ENCODE measurements at places on chromosomes 4 and X.
A peak's percentile ranks its signal among the peaks of the same experiment; 100 is the strongest.

DNA sequence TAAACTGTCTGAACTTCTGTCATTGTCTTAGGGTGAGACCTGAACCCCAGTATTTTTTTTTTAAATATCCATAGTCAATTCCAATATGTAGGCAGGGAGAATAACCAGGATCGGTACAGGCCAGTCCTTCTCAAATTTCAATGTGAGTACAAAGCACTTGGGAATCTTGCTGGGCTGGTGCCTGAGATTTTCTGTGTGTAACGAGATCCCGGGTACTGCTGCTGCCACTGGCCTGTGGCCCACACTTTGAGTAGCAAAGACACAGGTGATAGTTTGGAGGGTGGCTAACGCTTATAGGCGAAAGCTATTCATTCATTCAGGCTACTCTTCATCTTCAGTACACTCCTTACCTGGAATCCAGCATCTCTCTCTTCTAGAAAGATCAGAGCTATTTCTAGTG, 923.6 kb upstream of the TENM3 start:
- no peaks in the 10 kb centered on the region for H3K27me3 ChIP-seq
- H3K4me1 ChIP-seq, result no peaks in the 10 kb centered on the region
- no peak for DNase-seq

DNA sequence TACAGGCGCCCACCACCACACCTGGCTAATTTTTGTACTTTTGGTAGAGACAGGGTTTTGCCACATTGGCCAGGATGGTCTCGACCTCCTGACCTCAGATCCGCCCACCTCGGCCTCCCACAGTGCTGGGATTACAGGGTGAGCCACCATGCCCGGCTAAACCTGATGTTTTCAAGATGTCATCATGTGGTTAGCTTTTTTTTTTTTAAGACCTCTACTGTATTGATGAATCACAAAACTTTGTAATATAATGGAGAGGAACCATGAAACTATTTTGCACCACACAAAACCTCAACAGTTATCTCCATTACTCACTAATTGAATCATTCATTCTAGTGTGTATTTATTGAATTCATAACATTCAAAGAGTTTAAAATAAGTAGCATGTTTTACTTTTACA, 94.7 kb upstream of the NEIL3 start:
- no peak overlapping the region for H3K4me3 ChIP-seq
- H3K27ac ChIP-seq, result no peak overlapping the region
- H3K4me1 ChIP-seq, result peaks cover 3% of the 10 kb centered on the region
- no peaks in the 10 kb centered on the region for H3K27me3 ChIP-seq

DNA sequence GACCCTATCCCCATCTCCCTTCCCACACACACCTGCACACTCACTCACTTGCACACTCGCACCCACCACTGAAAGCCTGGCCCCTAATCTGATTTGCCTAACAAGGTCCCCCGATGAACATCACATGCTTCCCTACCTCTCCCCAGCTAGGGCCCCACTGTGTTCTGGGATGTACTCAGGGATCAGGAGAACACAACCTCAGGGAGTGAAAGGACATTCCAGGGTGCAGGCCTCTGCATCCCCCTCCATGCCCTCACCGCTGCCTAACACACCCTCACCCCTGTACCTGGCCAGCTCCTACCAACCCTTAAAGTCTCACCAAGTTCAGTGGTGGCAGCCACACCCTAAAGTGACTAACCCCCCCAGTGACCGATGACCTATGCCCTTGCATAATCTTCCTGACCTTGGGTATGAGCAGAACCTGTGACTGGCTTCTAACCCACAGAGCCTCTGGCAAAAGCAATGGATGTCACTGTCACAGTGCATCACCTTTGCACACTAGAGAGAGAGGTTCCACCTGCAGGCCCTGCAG, 2.4 kb upstream of the AFAP1 start:
- H3K4me1 ChIP-seq, result peaks cover 21% of the 10 kb centered on the region
- no peaks in the 10 kb centered on the region for H3K36me3 ChIP-seq
- H3K27me3 ChIP-seq, result no peaks in the 10 kb centered on the region
- DNase-seq, result no peak
- H3K4me3 ChIP-seq, result no peak overlapping the region

DNA sequence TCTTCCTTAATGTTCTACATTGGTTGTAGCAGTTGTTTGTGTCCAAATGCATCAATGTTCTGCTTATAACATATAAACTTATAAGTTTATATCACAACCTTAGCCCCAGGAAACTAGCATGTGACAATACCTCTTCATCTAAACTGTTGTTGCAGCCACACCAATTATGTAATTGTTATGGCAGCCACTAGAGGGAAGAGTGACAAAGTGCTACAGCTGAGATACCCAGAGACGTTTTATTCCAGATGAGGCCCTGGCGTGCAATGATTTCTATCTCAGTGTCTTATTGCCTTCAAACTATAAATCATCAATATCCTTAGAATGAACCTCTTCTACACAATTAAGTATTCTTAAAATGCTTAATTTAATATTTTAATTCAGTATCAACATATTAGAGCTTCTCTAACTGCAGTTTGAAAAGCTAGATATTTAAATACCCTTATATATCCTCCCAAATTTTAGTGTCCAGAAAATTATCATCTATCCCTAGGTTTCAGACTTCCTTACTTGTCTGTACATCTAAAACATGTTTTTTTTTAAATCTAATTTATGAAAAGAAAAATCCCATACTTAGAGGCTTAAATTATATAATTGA, 171.6 kb downstream of the PCDH10 start:
- no peak overlapping the region for H3K27ac ChIP-seq
- H3K4me1 ChIP-seq, result no peaks in the 10 kb centered on the region
- H3K36me3 ChIP-seq, result no peaks in the 10 kb centered on the region
- DNase-seq, result peak; percentile 50

DNA sequence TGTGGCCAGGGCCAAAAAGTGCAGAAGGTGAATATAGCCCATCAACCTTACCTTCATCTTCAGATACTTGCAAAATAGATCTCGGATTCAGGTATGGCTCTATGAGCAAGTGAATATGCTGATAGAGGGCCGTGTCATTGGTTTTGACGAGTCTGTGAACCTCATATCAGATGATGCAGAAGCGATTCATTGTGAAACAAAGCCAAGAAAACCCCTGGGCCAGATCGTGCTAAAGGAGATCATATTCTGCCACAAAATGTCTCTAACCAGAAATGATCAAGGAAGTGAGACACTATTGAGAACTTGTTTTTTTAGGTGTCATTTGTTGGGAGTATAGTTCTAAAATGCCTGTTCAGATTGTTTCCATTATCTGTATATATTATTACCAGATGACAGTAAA, 48.3 kb downstream of the PDK3 start:
- no peak overlapping the region for H3K27ac ChIP-seq
- no peak overlapping the region for H3K4me3 ChIP-seq
- H3K27me3 ChIP-seq, result peaks cover 3% of the 10 kb centered on the region
- H3K4me1 ChIP-seq, result no peaks in the 10 kb centered on the region
- no peaks in the 10 kb centered on the region for H3K36me3 ChIP-seq

DNA sequence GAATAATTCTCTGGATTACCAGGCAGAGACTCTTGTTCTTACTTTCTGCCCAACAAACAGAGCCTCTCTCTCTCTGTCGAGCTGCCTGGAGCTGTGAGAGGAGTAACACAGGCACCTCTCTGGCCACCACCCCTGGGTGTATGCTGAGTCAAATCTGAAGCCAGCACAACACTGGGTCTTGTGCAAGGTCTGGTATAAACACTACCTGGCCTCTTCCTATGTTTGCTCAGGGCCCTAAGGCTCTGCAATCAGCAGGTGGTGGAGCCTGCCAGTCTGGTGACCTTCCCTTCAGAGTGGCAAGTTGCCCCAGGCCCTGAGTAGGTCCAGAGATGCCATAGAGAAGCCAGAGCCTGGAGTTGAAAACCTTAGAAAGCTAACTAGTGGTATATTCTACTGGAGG, 139.9 kb downstream of the CPXCR1 start:
- DNase-seq, result no peak
- no peaks in the 10 kb centered on the region for H3K36me3 ChIP-seq
- no peak overlapping the region for H3K4me3 ChIP-seq
- no peaks in the 10 kb centered on the region for H3K27me3 ChIP-seq
- H3K4me1 ChIP-seq, result peaks cover 2% of the 10 kb centered on the region
- H3K27ac ChIP-seq, result no peak overlapping the region

- no peaks in the 10 kb centered on the region for H3K4me1 ChIP-seq
- no peak overlapping the region for H3K4me3 ChIP-seq
- DNase-seq, result peak; percentile 11
These were observed 31.9 kb downstream of the RHOH start for GRCh38 chr4:40228497-40229365.

- peak overlapping the region; percentile 84 for H3K27ac ChIP-seq
- H3K27me3 ChIP-seq, result no peaks in the 10 kb centered on the region
- no peak overlapping the region for H3K4me3 ChIP-seq
- DNase-seq, result peak; percentile 98
These were observed 35.9 kb upstream of the CXCL8 start for GRCh38 chr4:73704314-73705055.

- H3K36me3 ChIP-seq, result no peaks in the 10 kb centered on the region
- no peak overlapping the region for H3K27ac ChIP-seq
- no peak for DNase-seq
- H3K4me1 ChIP-seq, result no peaks in the 10 kb centered on the region
- peak overlapping the region; percentile 42 for H3K4me3 ChIP-seq
These were observed 30.7 kb upstream of the WDR17 start for GRCh38 chr4:176034936-176035335.

GRCh38 chr4:94350095-94350494, 7.5 kb upstream of the HPGDS start:
- DNase-seq, result no peak
- H3K36me3 ChIP-seq, result no peaks in the 10 kb centered on the region
- H3K27me3 ChIP-seq, result no peaks in the 10 kb centered on the region
- no peak overlapping the region for H3K4me3 ChIP-seq

GRCh38 chr4:94463771-94464170, 12.0 kb downstream of the PDLIM5 start:
- peaks cover 5% of the 10 kb centered on the region for H3K36me3 ChIP-seq
- peaks cover 1% of the 10 kb centered on the region for H3K4me1 ChIP-seq
- H3K4me3 ChIP-seq, result no peak overlapping the region
- no peaks in the 10 kb centered on the region for H3K27me3 ChIP-seq
- no peak overlapping the region for H3K27ac ChIP-seq
- peak; percentile 39 for DNase-seq

DNA sequence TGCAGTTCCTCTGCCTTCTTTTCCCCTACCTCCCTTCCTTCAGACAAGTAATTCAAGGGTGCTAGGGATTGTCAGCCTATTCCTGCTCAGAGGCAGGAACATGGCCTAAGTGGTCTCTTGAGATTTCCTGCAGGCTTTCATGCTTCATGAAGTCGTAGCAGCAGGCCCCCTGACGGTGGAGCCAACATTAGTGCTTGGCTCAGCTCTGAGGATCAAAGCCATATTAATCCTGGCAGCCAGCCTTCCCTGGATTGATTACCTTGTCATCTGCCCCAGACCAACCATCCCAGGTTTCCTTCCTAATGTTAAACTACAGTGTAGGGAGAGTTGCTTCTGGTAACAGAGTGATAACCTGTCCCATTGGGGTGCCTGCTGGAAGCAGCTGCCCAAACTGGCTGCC, 84.1 kb downstream of the SLC16A2 start:
- no peaks in the 10 kb centered on the region for H3K36me3 ChIP-seq
- H3K27ac ChIP-seq, result no peak overlapping the region
- no peak overlapping the region for H3K4me3 ChIP-seq
- DNase-seq, result no peak
- peaks cover 12% of the 10 kb centered on the region for H3K27me3 ChIP-seq

- no peaks in the 10 kb centered on the region for H3K36me3 ChIP-seq
- no peak for DNase-seq
These were observed 150.3 kb upstream of the MAOA start for GRCh38 chrX:43505769-43506168.

DNA sequence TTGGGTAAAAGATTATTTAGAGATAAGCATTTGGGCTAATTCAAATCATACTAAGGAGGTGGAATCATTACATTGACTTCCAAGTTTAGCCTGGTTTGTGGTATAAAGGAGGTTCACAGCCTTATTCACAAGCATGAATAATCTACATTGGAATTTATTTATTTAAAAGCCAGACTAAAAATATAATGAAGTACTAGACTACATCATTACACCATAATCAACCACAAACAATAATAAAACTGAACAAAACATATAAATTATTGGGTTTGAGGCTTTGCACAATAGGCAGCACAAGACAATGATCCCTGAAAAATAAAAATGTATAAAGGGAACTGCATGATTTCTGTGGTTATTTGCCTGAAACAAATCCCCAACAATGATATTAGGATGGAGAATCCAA, 314.0 kb downstream of the GBA3 start:
- no peak overlapping the region for H3K4me3 ChIP-seq
- no peak overlapping the region for H3K27ac ChIP-seq
- no peaks in the 10 kb centered on the region for H3K36me3 ChIP-seq
- H3K27me3 ChIP-seq, result no peaks in the 10 kb centered on the region
- no peak for DNase-seq

DNA sequence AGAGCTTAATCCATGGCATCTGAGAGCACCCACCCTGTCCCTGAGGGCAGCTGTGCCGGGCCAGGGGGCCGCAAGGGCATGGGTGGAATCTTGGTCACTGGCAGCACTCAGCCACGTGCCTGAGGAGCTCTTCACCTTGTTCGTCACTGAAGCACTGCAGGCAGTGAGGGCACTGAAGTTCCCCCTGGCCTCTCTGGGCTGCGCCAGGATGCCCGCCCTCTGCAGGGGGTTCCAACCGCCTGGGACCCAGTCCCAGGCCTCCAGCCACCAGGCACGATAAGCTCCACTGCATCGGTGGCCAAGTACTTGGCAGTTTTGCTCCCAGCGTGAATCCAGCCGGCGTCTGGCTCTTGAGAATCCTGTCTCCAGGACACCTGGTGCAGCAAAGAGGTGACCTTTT, 96.4 kb upstream of the MED14 start:
- peaks cover 39% of the 10 kb centered on the region for H3K27me3 ChIP-seq
- H3K4me3 ChIP-seq, result no peak overlapping the region
- H3K4me1 ChIP-seq, result no peaks in the 10 kb centered on the region
- no peak overlapping the region for H3K27ac ChIP-seq
- no peaks in the 10 kb centered on the region for H3K36me3 ChIP-seq
- DNase-seq, result no peak

DNA sequence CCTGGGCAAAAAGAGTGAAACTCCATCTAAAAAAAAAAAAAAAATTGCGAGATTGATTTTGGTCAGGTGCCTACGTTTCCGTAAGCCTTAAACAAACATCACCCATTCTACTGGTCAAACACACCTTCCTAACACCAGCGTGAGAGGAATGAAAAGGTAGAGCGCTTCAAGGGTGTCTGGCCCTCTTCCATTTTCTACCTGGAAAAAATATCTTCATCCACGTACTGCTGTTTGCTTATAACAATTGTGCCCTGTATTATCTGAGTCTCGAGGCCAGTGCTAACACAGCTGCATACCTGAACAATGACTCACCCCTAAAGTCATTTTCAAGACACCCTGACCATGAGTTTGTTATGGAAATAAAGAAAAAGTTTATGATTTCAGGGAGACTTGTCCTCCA, 13.9 kb downstream of the TMSB4X start:
- no peak overlapping the region for H3K4me3 ChIP-seq
- H3K4me1 ChIP-seq, result no peaks in the 10 kb centered on the region
- peak overlapping the region; percentile 43 for H3K27ac ChIP-seq
- no peak for DNase-seq
- no peaks in the 10 kb centered on the region for H3K36me3 ChIP-seq

GRCh38 chrX:150465881-150466775, 102.3 kb upstream of the MTM1 start:
- no peak overlapping the region for H3K4me3 ChIP-seq
- no peaks in the 10 kb centered on the region for H3K27me3 ChIP-seq
- no peaks in the 10 kb centered on the region for H3K4me1 ChIP-seq
- H3K27ac ChIP-seq, result no peak overlapping the region
- DNase-seq, result no peak

GRCh38 chrX:65253817-65254216, 277.6 kb upstream of the ZC4H2 start:
- H3K27ac ChIP-seq, result no peak overlapping the region
- no peaks in the 10 kb centered on the region for H3K36me3 ChIP-seq
- H3K4me1 ChIP-seq, result no peaks in the 10 kb centered on the region
- DNase-seq, result no peak
- H3K4me3 ChIP-seq, result no peak overlapping the region
- H3K27me3 ChIP-seq, result no peaks in the 10 kb centered on the region

Data from mesenchymal stem cell (in vitro differentiated cells and primary cell).